ENCODE measurements at places on chromosomes 5 and 9.
A peak's percentile ranks its signal among the peaks of the same experiment; 100 is the strongest.

DNA sequence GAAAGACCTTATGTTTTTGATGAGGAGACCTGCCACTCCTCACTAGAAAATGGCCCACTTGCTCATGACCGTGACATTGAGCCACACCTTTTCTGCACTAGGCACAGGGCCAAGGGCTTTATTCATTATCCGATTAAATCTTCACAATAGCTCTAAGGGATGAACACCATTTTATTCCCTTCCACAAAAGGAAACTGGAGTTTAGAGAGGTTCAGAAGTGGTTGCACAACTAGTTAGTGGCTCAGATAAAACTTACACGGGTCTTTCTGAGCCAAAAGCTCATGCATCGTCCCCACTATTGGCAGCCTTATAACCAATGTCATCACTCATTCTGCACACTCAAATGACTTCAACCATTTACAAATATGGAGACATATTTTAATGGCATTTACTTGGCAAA, 39.4 kb downstream of the SUSD1 start:
- peak; percentile 29 for DNase-seq

DNA sequence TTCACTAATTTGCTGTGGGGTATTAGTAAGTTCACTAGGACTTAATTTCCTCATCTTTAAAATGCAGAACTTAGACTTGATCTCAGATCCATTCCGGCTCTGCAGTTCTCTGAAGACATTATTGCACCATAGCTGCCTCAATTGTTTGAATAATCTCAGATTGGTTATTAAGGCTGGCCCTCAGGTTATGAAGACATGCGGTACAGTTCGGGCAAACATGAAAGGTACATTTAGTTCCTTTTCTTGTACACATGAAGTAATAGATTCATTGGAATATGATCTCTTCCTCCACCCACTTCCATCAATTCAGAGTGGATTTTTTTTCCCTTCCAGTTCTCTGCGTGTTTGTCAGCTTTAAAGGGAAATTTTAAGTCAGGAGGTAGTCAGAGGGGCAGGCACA, 28.0 kb downstream of the ATP6V0E1 start:
- DNase-seq: no peak

- DNase-seq: no peak
These were observed 1.4 kb upstream of the PHF24 start for GRCh38 chr9:34956648-34957047.

- no peak for DNase-seq
These were observed 560.6 kb downstream of the TLE1 start for GRCh38 chr9:81128701-81129100.

DNA sequence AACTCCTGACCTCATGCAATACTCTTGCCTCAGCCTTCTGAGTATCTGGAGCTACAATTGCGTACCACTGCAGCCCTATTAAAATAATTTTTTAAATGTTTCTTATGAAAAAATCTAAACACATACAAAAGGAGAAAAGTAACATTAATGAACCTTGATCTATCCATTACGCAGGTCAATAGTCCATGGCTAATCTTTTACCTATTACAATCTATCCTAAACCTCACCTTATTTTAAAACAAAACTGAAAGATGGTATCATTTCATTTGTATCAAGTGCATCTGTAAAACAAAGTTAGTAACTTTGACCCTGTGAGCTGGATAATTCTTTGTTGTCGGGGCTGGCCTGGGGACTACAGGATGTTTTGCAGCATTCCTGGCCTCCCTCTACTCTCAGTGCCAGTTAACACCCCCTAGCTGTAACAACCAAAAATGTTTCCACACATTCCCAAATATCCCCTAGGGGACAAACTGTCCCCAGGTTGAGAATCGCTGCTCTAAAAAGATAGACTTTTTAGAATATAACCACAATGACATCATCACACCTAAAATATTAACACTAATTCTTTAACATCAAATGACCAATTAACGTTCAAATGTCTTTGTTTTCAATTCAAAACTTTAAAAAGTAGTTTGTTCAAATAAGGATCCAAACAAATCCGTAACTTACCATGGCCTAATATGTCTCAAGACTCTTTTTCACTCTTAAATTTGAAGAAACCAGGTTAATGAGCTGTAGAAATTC, 54.8 kb downstream of the RNF38 start:
- DNase-seq: no peak

DNA sequence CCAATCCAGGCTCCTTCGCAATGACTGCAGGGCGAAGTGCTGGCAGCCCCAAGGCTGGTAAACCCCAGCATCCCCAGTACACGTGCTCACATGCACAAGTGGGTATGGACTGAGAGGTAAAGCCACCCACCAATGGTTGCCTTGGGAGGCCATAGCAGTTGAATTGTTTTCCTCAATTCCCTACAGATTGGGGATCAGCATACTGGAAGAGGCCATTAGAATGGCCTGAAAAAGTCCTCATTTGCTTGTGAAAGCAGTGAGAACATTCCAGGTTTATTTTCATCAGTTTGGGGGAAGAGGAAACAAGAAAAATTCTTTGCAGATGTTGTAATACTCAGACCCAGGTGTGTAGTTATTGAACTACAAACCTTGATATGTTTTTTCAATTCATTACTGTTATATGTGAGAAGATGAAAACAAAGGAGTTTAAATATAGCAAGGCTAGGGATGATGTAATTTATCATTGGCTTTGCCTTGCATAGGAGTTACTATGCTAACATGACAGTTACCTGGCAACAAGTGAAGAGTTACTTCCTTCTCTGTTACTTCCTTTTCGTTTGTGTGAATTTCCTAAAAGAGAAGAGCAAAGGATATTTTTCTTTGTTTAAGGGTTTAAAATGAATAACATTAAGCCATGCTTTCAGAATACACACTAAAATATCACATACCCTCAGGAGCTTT, 36.4 kb downstream of the MTMR12 start:
- peak; percentile 78 for DNase-seq

GRCh38 chr9:97873425-97873824, 20.4 kb downstream of the FOXE1 start:
- DNase-seq: no peak

GRCh38 chr5:78827725-78828124, 157.4 kb downstream of the ARSB start:
- no peak for DNase-seq

- no peak for DNase-seq
These were observed 699 bp downstream of the AKNA start for GRCh38 chr9:114386886-114387679.

DNA sequence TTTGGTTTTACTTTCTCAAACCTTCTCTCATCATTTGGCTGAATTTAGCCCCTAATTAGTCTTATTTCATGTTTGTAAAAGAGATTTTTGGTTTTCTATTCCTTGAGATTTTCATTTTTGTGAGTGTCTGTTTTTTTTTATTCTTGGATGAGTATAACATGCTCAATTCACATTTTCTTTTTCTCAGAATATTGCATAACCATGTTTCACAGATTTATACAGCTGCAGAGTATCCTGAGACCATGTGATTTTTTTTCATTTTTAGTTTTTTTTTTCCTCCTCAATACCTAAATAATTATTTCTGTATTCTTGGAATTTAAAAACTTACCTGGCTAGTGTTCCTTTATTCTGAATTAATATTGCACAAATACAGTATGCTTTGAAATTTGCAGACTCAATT, 361.9 kb downstream of the SEMA5A start:
- no peak for DNase-seq

- DNase-seq: no peak
These were observed 45.4 kb downstream of the PLGRKT start for GRCh38 chr9:5392285-5392684.
